ENCODE measurements at places on chromosomes 3 and 15. TPM values are rescaled to one million over a fixed set of nuclear protein-coding genes. Genes with fewer than 3 reads are reported as not detected.

The SEMA5B gene
- total RNA-seq = not detected

The ARPP21 gene
- not detected for total RNA-seq

The HRG gene
- not detected for total RNA-seq

The LMAN1L gene
- not detected for total RNA-seq

The SH2D7 gene
- total RNA-seq = not detected

The POPDC2 gene
- 0.91 TPM for total RNA-seq

Data from esophagus squamous epithelium (tissue), 5 donors.